ENCODE measurements at places on chromosomes 2 and 18.

DNA sequence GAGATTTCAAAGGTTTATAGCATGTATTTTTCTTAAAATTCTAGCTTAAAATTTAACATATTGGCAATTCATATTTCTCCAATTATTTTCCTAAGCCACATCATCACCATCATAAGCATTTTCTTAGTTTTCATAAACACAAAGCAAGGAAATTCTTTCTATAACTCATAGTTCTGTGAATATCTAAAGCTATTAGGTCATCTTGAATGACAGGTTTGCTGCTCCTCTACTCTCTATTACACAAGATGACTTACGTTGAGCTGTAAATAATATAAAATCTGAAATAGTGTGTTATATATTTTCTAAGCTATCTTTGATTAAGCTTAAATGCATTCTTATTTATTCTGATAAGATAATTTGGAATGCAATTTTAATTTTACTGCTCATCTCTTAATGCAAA is 984.6 kb upstream of the CNTNAP5 start:
- DNase-seq = no peak

GRCh38 chr2:19255481-19255880 is 102.9 kb downstream of the OSR1 start:
- no peak for DNase-seq

GRCh38 chr18:26826656-26827235 is 38.8 kb downstream of the AQP4 start:
- no peak for DNase-seq

- DNase-seq = no peak
These were observed 424 bp upstream of the ANKRD44 start for GRCh38 chr2:197310987-197311420.

- no peak for DNase-seq
These were observed 1.4 kb downstream of the ELP2 start for GRCh38 chr18:36130883-36131653.

DNA sequence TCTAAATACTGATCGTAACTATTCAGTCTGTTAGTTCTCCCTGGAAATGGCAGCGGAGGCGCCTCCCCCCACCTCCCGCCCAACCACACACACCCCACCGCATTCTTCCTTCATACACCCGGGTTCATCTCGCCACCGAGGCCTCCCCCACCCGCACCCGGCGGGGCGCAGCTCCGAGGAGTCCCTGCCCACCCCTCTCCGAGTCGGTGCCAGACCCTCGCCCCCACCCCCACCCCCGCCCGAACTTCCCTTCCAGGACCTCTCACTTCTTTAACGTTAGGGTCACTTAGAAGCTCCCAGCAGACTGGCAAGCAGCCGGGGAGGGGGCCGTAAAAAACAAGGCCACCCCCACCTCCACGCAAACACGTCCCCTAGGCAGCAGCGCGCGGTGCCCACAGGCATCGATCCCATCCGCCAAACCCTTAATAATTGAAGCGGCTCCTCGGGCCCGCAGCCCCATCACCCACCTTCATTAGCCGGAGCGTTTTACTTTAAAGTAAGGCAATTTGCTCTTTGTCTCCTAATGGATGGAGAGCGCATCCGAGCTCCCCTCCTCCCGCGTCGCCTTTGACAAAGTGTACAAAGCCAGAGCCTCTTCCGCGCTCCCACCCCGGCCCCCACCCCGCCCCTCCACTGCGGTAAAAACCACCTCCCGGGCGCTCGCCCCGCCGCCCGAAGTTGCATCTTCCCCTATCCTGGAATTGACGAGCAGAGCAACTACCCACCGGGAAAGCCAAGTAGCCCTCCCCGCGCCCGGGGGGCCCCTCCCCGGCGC is 624 bp downstream of the ZNF516 start:
- DNase-seq = no peak

DNA sequence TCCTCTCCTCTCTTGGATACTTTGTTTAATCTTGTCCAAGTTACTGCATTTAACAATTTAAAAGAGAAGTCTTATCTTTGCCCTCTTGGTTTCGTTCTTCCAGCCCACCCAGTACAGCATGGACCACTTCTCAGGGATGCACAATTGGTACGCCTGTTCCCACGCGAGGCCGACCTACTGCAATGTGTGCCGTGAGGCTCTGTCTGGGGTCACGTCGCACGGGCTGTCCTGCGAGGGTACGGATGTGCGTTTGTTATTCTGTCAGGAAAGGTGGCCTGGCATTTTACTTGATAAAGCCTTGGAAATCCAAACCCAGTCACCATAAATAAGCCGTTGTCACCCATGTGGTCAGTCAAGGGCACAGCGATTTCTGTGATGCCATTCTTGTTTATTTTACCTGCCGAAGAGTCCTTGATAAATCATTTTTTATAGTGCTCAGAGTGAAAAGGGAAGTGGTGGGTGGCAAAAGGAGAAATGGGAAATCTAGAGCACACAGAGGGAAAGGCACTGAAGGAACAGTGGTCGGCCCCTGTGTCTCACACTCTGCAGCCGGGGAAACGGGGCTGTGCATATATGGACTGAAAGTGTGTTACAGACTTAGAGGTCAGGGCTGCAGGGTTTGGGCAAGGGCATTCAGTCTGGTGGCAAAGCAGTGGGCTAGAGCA is 80.5 kb downstream of the DGKD start:
- DNase-seq = no peak

GRCh38 chr2:47617523-47618271 is 165.2 kb upstream of the MSH6 start:
- DNase-seq = no peak

DNA sequence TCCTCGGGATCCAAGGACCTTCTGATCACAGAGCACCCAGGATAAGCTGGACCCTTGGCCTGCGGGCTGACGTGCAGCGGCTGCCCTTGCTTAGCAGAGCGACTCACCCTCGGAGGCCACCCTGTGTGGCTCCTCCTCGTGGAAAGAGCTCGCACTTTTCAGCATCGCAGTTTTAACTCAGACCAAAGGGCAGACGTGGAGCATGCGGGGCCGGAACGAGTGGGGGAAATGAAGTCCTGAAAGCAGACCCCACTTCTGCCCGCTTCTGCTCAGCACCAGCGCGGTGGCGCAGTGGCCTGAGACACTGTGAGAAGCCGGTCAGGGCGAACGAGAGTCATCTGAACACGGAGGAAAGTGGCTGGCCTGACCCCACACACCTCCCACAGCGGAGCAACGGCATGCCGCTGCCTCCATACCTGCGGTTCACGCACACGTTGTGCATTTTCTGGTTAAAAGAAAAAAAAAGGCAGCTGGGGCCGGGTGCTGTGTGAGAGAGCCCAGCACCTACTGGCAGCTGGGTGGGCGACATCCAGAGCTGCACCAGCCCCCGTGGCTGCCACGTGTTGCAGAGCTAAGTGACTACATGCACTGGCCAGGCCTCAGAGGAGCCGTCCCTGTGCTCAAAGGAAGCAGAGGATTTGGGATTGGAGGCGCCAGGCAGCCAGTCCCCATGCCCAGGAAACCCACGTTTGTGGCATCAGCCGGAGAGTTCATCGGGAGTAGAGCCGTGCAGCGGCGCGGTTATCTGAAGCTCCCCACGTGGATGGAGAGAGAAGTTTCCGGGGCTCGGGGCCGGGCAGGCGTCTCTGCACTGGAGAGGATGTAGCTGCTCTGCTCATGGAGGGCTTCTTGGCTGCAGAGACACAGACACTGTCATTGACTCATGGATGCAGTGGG is 89.7 kb downstream of the USP40 start:
- DNase-seq = peak; percentile 15

DNA sequence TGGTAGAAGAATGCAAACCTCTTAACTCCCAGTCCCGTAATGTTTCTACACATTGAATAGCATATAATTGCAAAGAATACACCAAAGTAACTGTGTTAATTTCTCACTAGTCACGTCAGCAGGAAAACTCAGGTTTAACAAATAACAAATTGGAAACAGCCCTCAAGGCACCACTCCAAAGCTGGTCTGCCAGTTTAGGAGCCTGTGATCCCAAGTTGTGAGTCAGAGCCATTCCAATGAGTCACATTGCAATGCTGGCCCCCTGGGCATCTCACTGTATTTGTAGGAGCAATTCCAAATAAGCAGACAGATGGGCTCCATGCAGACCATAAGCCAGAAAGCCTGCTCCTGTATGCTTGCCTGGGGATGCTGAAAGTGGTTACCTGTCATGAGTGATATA is 143.2 kb upstream of the SETBP1 start:
- DNase-seq = no peak

- no peak for DNase-seq
These were observed 35.1 kb downstream of the TMEM18 start for GRCh38 chr2:641872-642815.

- DNase-seq = no peak
These were observed 39.2 kb downstream of the GNAL start for GRCh38 chr18:11728249-11728648.

- no peak for DNase-seq
These were observed 222.1 kb downstream of the ANKRD30B start for GRCh38 chr18:14970027-14970426.

DNA sequence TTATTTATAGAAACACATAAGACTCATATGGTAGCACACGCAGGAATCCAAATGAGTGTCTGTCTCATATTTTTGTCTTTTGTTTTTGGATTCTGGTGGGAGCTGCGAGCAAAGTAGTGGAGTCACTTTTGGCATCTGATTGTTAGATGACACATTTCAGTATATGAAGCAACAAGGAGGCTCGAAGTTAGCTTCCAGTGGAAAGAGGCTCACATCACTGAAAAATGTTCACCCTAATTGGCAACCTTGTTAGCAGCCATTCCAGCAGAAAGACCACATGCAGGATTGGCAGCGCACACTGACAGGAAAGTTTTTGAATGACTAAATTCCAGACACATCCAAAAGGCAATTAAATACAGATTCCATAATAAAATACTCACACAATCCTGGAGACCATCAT is 87.4 kb downstream of the MYT1L start:
- no peak for DNase-seq

DNA sequence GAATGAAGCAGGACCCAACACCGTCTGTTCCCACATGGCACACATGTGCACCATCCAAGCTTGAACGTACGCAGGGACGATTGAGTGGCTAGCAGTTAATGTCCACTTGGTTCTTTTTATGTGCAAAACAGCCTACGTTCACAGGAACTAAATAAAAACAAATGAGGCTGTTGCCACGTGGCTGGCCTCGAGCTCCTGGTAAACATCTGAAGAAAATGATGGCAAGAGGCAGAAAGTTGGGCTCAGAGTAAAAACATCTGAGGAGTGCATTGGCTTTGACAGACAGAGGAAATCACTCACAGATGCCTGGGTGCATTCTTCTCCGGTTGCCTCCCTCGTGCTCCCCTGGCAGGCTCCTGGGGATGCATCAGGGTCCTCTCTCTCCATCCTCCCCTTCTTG is 177.9 kb downstream of the NRP2 start:
- no peak for DNase-seq

DNA sequence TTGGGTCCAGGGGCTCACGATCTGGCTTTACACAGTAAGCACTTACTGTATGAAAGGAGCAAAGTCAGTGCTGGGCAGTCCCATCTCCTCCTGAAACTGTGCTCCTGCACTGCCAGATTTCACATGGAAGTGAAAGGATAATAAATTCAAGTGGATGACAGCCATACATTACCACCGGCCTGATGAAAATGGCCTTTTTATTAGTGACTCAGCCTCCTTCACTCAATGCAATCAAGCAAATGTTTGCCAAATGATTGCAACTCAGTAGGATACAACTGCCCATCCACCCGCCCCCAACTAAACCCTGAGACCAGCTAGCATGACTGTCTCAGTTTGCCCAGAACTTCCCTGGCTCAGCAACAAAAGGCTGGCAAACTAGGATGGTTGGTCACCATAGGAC is 77.1 kb downstream of the MYO5B start:
- DNase-seq = no peak

GRCh38 chr2:207484444-207485391 is 45.0 kb upstream of the CREB1 start:
- no peak for DNase-seq

DNA sequence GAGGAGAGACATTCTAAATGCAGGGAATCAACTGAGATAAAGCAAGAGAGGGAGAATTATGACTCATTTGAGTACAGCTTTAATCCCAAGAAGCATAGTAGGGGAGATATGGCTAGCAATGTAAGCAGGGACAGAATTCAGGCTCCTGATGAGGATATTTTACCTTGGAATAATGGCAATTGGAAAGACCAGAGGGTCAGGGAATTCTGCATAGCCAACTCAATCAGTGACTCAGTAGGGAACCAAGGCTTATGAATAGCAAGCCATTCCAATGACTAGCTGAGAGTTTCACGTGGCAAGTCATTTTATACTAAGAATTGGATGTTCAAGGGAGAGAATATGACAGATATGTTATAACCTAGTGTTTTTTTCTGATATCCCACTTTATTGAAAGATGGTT is 563.8 kb upstream of the NETO1 start:
- no peak for DNase-seq

DNA sequence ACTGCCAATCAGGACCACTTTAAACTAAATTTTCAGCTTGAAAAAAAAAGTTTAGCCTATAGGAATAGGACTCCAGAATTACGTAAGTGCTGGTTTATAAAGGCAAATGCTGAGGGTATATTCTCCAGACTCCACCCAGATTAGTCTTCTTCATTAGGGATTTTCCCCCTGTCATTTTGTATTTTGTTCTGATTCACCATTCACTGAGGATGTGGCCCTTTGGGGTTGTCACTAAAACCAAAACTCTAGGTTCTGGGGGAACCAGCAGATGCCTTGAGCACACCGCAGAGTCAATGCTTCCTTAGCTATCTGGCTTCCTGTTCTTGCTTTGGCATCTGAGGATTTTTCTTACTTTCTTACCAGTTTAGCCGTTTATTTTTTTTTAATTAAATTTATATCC is 10.5 kb downstream of the SCYGR4 start:
- DNase-seq = no peak

- DNase-seq = no peak
These were observed 12.0 kb upstream of the NTSR2 start for GRCh38 chr2:11681722-11682589.

GRCh38 chr18:10139783-10140410 is 226.1 kb downstream of the VAPA start:
- no peak for DNase-seq

DNA sequence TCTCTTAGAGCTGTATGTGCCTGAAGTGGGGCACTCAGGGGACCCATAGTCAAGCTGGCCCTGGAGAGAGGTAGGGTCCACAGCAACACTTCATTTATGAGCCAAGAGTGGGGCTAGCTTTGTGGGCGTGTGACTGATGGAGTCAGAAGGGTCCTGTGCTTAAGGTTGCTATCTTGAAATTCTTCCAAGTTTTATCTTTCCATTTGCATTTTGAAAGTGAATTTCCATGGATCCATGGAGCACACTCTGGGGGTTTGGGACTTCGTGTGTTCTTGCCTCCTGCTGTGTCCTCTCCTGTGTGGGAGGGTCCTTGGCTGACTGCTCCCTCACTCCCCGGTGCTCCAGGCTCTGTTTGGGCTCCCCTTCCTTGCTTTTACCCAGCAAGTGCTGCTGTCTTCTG is 50.8 kb downstream of the FHOD3 start:
- DNase-seq = no peak

DNA sequence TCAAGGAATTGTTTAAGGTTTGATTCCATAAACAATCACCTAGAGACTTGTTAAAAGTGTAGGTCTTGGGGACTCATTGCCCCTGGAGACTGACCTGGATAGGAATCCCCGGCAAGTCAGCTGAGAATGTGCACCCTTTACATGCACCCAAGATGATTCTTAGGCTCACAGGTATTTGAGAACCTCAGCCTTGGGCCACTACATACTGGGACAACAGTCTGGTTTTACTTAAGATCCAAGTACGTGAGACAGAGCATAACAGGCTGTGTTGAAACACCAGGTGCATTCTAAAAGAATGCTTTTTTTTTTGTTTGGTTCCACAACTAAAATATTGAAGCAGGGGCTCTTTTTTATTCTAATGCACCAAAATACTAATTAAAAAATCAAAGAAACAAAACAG is 215.8 kb downstream of the TMX3 start:
- DNase-seq = no peak

GRCh38 chr2:189350540-189351209 is 90.6 kb upstream of the WDR75 start:
- peak; percentile 25 for DNase-seq

- no peak for DNase-seq
These were observed 23.2 kb upstream of the STPG4 start for GRCh38 chr2:47178341-47178740.

All from left cardiac atrium (tissue), 4 donors.